Stimulated activated naive B cell treated with anti-CD40 and anti-IgM and Interleukin-4, amounts not matched to agents 10 μg/mL and 1 μg/mL and 100 μg/mL, for 72 hours (primary cell): ENCODE measurements at places on chromosomes 3 and 15.
A peak's percentile ranks its signal among the peaks of the same experiment; 100 is the strongest.

GRCh38 chr3:57559526-57559925, 3.5 kb downstream of the PDE12 start:
- DNase-seq, result no peak

GRCh38 chr3:126937973-126938372, 44.9 kb upstream of the PLXNA1 start:
- no peak for DNase-seq

- peak; percentile 69 for DNase-seq
These were observed 26.0 kb downstream of the SLC6A6 start for GRCh38 chr3:14428087-14429033.

DNA sequence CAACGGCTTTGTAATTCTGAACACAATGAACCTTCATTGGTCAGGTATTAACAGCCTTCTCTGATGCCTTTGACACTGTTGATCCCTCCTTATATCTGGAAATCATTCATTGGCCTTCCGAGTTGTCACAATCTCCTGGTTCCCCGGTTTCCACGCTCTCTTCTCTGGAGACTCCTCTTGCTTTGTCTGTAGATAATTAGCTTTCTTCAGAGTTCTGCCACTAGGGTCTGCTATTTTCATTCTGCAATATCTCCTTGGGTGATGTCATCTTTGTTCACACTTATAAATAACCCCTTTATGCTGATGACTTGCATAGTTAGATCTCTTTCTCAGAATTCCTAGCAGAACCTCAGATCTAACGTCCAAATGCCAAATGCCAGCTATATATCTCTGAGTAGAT, 583.8 kb upstream of the ZNF717 start:
- no peak for DNase-seq

- DNase-seq, result no peak
These were observed 13.2 kb upstream of the ADPGK start for GRCh38 chr15:72796515-72797337.

- DNase-seq, result peak; percentile 15
These were observed 383.0 kb downstream of the TBL1XR1 start for GRCh38 chr3:176814285-176814684.

DNA sequence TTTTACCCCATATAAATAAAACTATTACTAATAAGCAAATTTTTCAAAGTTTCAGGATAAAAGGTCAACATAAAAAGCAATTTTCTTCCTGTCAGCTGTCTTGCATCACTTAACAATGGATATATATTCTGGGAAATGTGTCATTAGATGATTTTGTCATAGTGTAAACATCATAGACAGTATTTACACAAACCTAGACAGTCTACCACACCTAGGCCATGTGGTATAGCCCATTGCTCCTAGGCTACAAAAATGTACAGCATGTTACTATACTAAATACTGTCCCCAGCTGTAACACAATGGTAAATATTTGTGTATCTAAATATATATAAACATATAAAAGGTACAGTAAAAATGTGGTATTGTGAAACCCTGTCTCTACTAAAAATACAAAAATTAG, 156.7 kb downstream of the ANO10 start:
- DNase-seq, result no peak

DNA sequence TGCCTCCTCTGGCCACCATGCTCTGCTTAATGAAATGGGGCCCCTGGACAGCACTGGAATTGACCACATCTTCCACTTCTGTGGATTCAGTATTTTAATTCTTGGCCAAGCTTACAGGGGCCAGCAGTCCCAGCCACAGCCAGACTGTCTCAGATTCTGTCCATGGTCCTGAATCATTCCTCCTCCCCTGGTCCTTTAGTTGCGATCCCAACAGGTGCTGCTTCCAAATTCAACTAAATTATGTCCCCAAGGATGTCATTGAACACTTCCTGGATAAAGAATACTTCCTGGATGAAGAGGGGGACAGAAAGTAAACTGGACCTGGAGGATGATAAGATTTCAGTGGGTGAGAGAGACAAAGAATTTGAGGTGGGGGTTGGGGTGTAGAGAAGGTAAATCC, 111.1 kb upstream of the FOXB1 start:
- no peak for DNase-seq

GRCh38 chr3:121665488-121665887, 4.8 kb upstream of the HCLS1 start:
- DNase-seq, result no peak
